ENCODE measurements at places on chromosomes 2 and 18.

DNA sequence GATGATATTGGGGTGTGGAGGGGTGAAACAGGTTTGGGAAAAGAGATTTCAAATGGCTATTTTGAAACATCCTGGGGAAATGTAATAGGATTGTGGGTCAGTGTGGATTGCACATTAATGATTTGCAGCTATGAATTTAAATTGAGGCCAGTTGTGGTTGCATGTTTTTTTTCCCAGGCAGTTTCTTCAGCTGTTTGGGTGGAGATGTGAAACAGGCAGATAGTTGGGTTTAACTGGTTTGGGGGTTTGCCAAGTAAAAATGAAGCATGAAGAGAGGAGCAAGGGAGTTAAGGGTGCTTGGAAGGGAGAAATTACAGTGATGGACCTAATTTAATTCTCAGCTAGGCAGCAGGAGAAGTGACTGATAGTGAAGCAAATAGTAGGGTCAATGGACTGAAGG is 16.8 kb downstream of the GPD2 start:
- no peak for DNase-seq

DNA sequence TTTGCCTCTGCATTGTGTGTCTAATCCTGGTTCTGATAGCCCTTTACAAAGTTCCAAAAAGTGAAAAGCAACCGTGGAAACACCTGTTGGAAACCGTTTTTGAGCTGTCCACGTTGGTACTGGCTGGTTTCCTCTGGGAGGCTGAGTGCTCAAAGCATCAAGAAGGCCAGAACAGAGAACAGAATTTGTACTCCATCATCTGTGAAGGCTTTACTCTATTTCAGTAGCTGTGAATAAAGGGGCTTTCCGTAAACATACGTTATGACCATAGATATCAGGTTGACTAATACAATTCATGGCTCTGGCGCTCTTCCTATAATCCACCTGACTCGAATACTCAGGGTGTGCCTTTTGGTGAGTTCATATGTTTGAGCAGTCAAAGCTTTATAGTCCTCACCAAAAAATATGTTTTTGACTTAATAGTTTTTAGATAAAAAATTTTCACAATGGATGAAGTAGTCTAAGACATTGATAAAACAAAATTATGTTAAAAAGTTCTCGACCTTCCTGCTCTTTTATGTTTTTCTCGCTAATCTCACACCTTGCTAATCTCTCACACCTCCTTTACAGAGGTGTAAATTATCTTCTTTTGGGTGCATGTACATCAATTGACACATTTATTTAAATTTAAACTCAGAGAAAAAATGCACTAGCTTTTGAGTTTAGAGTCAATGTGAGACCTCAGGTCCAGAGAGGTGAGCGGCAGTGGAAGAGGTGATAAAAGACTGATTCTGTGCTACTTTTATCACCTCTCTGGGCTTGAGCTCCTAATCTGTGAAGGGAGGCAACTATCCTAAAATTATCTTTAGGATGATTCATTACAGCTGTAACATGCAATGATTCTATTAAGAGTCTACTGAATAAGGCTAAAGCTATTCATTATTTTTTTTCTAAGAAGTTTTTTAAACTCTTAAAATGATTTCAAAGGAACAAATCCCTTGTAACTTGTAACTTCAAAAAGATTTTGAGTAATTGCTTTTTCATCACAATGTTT is 65.3 kb downstream of the CXCR4 start:
- DNase-seq: no peak

GRCh38 chr2:238554468-238555315 is 128.0 kb downstream of the ASB1 start:
- no peak for DNase-seq

- no peak for DNase-seq
These were observed 114.0 kb upstream of the SLC39A10 start for GRCh38 chr2:195543063-195543462.

GRCh38 chr18:74797577-74798151 is 200.0 kb downstream of the ZNF407 start:
- DNase-seq: no peak

DNA sequence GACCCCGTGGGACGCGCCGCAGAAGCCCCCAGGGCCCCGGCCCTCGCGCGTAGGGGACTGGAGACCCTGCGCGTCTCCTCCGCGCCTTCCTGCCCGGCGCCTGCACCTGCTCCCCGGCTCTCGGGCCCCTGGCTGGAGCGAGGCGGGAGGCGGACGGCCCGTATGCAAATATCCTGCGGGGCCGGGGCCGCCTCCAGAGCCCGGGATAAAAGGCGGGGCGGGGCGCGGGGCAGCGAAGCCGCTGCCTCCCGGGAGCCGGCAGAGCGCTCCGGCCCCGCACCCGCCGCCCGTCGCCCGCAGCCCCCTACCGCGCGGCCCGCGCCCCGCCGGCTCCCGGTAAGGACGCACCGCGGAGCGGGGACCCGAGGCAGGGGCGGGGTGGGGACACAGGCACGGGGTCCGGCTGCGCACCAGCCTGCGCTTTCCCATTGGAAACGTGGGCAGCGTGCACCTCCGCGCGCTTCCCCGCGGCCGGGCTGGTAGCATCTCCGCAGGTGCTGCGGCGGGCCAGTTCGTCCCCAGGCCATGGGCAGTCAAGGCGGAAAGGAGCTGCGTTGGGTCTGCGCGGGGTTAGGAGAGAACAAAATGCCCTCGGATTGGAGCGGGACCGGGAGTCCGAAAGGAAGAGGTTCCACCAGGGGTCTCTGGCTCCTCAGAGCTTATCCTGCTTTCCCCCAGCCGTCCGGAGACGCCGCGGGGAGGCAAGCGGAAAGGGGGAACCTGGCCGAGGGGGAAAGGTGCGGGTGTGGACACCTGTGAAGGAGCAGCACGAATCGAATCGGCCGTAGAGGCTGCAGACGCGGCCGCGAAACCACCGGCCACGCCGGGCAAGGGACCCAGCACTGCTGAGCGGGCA is at the start of gene ATP6V1C2:
ATP6V1C2 (plus strand) TSS at position 235 of the 856 bp plus-strand sequence. CDS start 1,220 bp downstream, outside the sequence.
- DNase-seq: peak; percentile 51

DNA sequence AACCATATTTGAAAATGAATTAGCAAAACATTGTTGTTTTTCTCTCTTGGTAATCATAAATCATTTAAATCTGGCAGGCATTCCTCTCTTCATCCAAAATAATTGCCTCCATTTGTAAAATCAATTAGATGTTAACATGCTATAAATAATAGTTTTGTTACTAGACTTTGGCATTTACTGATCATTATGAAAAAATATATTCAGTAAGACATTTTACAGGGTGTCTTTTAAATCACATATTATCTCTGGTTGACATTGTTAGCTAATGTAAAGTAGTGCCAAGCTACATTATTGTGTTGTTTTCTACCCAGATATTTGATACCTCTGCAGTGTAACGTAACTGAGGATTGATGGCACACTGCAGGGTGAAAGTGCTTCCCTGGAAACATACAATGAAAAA is 31.8 kb upstream of the DLX1 start:
- DNase-seq: no peak

GRCh38 chr2:45237850-45238542 is 228.7 kb upstream of the SIX2 start:
- no peak for DNase-seq

DNA sequence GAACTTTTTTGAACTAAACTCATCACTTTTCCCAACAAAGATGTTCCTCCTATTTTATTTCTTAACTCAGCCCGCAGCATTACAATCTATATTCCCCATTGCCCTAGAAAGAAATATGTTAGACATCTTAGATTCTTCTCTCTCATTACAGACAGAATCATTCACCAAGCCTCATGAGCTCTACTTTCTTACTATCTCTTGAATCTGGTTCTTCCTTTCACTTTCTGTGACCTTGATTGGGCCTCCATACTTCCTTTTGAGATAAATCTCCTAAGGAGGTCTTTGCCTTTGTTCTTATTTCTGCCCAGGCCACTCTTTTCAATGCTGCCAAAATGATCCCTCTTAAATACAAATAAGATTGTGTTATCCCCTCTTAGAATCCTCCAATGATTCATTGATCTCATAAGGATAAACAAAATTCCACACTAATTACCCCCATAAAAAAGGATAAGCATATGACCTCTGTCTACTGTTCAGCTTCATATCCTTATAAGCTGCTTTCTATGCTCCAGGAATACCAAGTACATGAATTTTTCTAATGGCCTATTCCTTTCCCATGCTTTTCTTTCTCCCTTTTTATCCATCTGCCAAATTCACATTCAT is 400.0 kb downstream of the ARHGAP15 start:
- no peak for DNase-seq

DNA sequence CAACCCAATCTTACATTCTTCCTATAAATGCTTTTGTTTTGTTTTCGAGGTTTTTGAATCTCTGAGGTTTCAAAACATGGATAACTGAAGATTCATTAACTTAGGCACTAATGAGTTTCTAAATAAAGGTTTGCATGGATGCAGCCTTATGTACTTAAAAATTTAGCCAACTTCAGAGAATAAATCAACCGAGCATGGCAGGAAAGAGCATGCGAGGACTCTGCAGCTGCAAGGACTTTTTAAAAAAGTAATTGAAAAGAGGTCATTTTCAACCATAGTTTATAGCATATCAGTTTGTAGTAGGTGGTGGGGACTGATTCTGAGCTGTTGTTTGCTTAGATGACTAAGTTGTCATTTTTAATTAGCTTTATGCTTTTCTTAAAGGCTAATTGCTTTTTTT is 567.0 kb upstream of the ZEB2 start:
- no peak for DNase-seq

DNA sequence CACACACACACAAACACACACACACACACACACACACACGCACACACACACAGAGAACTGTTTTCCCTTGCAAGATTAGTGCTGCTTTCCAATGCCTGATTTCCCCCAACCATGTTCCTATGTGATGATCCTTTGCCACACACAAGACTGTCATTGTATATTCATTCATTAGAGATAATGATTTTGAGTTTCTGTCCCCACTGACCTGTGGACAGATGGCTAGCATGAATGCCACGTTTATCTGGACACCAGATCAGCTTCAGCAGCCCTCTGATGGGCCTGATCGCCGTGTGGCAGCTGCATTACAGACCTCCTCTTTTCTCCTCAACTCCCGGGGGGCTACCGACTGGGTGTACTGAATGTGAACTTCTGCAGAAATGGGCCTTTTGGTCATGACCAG is 353.0 kb downstream of the MYCN start:
- peak; percentile 22 for DNase-seq

DNA sequence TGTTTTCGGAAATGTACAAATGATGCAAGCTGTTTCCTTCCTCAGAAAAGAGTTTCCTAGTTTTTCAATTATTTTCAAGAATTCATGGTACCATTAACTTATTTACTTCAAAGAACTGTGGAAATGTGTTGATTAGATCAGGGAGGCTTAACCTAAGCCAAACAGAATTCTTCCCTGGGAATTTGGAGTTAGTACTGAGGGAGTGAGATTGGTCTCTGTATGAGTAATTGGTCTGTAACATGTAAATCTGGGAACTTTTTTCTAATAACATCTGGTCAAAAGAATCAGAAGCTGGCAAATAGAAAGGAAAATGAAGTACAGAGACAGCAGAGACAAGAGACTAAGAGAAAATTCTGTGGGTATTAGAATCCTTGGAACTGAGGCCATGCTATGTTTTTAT is 145.8 kb downstream of the BABAM2 start:
- DNase-seq: no peak

DNA sequence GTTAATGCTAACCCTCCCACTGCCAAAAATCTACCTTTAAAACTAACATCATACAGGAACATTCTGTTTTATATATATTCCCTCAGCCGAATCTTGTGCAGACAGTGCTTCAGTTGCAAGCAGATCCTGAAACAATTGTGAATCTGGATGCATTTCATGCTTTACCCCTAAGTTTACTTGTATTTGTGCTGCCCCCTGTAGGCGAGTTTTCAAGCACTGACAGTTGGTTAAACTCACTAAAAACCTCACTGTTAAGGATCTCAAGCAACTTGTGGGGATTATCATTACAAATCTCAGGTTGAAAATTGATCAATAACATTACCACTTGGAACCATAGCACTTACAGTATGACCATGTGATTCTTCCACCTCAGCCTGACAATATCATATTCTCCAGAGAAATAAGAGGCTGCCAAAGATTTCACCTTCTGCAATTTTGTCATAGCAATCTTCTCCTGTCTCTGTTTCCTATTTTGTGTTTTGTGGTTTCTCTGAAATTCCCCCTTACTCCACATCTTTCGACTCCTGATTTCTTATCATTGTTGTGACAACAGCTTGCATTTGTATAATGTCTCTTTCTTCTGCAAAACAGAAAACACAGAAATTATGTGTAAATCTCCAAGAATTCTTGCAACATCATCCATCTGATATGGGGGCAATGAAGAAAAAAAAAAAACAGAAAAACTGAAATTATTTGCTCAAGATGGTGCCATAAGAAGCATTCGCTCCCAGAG is 354.6 kb upstream of the SETBP1 start:
- peak; percentile 51 for DNase-seq

GRCh38 chr2:133138693-133139092 is 429.6 kb downstream of the NCKAP5 start:
- DNase-seq: no peak

DNA sequence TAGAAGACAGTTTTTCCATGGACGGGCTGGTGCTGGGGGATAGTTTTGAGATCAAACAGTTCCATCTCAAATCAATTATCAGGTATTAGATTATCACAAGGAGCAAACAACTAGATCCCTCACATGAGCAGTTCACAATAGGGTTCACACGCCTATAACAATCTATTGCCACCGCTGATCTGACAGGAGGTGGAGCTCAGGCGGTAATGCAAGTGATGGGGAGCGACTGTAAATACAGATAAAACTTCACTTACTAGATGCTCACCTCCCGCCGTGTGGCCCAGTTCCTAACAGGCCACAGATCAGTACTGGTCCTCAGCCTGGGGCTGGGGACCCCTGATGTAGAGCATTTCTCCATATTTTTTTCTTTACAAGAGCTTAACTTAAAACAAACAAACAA is 203.6 kb downstream of the CDH7 start:
- DNase-seq: no peak

GRCh38 chr18:12631831-12632477 is 26.0 kb downstream of the SPIRE1 start:
- DNase-seq: no peak

DNA sequence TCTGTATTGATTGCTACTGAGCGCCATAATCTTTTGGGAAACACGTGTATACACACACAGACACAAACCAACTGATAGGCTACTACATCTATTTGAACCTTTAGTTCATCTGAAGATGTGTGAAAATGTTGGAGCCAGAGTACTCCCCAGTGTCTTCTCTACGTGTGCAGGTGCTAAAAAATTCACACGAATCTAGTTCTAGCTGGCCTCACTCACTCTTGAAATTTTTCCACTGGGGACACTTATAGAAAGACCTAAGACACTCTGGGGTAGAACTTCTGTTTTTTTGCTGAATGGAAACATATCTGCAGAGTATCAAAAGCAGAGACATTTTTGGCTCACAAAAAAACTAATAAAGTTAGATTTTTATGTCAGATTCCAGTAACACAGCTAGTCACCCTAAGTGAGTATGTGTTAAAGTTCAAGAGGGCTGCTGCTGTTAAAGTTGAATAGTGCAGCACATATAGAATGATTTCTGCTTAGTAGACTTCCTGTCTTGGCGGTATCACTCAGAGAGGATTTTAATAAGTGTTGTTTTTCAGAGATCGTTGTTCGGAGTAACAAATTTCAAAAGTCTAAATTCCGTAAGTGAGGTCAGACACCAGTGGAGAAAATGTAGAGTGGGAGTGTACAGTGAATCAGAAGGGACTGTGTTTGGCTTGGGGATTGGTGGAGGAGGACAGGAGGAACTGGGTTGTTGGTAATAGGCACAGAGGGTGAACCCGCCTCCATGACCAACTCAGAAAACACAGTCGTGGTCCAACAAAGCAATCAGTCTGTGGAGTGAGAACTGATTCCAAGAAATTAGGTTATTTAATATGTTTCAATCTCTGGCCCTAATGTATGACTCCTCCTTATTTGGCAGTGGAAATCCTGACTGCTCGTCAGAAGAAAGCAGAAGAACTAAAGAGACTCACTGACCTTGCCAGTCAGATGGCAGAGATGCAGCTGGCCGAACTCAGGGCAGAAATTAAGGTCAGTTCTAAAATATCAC is 43.1 kb downstream of the KCTD18 start:
- DNase-seq: no peak

All from neural crest cell (in vitro differentiated cells).